ENCODE measurements at places on chromosomes 11 and 22.

- no peak for DNase-seq
These were observed 92.0 kb downstream of the JRKL start for GRCh38 chr11:96481771-96482170.

DNA sequence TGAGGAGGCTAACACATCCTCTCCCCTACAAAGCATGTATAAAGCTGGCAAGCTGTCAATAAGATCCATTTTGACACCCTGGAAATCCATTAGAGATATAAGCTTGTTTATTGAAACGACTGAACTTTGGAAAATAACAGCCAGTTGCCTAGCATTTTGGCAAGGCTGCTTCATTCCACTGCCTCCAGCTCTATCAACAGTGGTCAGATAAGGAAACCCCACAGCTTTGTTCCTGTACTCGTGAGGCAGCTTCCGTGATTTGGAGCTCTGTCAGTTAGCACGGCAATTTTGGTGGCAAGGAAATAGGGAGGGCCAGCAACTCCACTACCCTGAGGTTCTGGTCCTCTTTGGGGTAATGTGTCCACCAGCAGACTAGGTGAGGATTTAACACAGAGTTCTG lies 2.0 kb upstream of the OR51S1 start:
- DNase-seq: no peak

DNA sequence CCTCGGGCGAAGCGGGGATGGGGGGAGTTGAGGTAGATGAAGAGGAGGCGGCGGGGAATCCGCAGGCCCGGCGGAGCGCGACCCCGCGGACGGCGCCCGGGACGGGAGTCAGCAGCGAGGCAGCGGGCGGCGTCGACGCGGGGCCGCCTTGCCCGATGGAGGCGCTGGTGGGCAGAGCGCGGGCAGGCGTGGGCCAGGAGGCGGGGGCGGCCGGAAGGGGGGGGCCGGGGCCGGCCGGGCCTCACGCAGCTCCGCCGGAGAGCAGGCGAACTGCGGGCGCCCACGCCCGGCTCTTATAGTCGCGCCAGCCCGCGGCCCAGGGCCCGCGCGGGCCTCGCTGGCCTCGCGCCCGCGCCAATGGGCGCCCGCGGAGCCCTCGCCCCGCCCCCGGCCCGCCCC lies at the start of gene IGF2:
Gene IGF2 (minus strand): TSS at position 267 of the 399 bp plus-strand sequence. CDS start 3,866 bp downstream, outside the sequence.
- DNase-seq: no peak

- no peak for DNase-seq
These were observed 6.5 kb downstream of the PTPMT1 start for GRCh38 chr11:47571895-47572294.

DNA sequence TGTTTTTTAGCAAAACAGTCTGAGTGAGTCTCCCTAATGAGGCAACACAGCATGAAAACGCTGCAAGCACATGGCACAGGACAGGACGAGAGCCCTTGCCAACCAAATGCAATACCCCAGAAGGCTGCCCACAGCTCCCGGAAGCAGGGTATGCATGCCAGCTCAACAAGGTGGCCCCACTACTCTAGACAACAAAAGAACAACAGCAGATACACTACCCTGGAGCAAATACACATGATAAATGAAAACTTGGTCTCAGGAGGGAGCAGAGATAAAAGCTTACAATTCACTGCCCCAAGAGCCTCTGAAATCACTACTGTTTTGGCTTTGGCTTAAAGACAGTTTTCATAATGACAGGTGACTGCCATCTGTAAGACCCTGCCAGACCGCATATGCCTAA lies 785.4 kb upstream of the API5 start:
- DNase-seq: no peak

DNA sequence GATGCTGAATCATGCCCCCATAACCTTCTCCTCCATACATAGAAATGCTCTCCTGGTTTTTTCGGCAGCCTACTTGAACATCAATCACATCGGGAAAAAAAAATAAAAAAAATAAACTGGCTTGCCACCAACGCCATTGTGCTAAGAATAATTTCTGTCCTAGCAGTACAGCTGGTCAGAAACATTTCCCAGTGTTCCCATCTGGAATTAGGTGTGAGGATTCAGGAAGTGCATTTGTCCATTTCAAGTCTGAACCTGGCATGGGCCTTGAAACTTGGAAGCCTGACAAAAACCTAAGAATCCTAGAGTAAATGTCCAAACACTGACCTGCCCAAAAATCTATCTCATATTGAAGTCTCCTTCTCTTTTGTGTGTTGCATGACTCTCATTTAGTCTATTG lies 16.6 kb upstream of the NAV2 start:
- DNase-seq: no peak

DNA sequence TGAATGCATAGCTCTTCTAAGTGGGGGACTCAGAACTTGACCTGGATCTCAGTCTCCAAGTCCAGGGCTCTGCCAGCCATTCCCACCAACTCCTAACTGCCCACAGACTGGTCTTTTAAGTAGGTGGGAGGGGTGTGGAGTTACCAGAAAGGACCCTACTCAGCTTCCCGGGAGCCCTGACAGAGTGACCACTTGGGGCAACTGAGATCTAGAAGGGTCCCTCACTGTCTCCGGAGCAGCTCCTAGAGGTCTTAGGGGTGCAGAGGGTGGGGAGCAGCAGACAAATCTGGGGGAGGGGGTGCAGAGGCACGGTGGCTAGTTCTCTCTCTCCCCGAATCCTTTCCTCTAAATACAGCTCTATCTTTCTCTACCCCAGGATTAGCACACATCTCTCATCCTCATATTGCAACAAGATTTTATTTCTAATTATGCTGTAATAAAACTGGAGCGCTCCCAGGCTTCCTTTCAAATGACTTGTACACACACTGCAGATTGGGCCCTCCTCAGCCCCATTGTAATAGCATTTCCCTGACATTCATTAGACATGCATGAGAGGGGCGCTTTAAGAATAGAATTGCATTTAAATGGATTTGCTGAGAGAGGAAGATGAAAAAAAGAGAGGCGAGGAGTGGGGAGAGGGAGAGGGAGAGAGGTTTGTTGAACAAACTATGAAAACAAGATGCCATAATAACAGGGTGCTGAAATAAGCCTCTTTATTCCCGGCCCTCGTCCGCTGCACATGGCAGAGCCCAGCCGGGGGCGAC lies 219.0 kb downstream of the CEP164 start:
- no peak for DNase-seq

- no peak for DNase-seq
These were observed 58.6 kb downstream of the DDIAS start for GRCh38 chr11:82959987-82960778.

- DNase-seq: no peak
These were observed 14.3 kb downstream of the EIF3M start for GRCh38 chr11:32597921-32598320.

Data from activated effector memory CD4-positive, alpha-beta T cell treated with anti-CD3 and anti-CD28 coated beads, Interleukin-2, amount 50 U/mL, for 16 hours (primary cell).